Stimulated activated CD4-positive, alpha-beta T cell treated with anti-CD3 and anti-CD28 coated beads, Interleukin-1b, Interleukin-23, amount 100 ng/mL, for 1 hour (primary cell): ENCODE measurements at places on chromosomes 3 and 15.

- DNase-seq, result no peak
Measured at GRCh38 chr3:122646146-122646988, 34.3 kb upstream of the PARP14 start.

DNA sequence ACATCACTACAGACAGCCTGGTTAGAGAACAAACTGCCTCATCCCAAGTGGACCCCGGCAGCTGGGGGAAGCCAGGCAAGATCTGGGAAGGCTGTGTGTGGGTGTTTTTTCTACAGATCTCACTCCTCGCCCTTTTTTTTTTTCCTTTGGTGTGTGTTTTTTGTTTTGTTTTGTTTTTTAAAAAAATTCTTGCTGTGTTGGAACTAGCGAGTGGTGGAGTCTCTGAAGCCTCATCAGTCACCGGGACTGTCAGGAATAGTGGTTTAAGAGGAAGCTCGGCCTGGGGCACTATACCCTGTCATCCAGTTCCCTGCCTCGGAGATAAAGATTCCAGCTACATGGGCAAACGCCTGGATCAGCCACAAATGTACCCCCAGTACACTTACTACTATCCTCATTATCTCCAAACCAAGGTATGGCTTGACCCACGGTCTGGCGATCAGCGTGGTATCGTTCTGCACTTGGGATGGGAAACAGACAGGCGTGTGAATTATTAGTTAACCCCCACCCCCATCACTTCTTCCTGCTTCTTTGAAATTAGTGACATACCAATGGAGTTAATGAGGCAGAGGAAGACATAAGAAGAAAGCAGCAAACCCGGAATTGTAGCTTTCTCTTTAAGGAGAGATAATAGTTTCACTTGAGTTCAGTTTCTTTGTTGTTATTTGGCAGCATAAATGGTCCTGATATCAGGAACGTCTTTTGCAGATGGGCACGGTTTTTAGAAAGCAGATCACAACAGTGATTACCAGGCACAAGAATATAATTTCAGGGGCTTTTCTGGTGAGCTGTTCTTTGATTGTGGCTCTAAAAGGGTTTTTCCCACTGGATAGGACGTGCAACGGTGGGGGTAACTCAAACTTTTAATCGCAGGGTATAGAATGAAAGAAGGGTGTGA, 722 bp downstream of the RBMS3 start:
- DNase-seq, result no peak

GRCh38 chr15:66603301-66604179, 37.7 kb upstream of the LCTL start:
- DNase-seq, result peak; percentile 47

GRCh38 chr15:38854506-38854905, 289.9 kb upstream of the RASGRP1 start:
- DNase-seq, result no peak

- DNase-seq, result no peak
Measured at GRCh38 chr3:58001979-58002378, 6.2 kb upstream of the FLNB start.

DNA sequence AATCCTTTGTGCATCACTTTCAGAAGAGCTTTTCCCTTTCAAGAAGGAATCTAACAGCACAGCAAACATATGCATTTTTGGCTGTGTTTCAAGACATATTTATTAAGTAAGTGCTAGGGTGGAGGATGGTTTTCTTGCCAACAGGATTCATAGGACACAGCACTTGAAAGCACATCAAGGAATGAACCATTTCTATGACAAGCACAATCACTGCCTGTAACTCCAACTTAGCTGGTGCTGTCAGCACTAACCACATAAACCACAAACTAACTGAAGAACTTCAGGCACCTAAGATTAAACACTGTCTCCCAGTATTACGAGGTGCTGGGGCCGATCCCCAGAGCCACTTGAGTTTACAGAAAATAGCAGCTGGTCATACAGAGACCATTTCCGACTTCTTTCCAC, 35.4 kb upstream of the SPRED1 start:
- no peak for DNase-seq

- no peak for DNase-seq
Measured at GRCh38 chr3:191753196-191753595, 292.2 kb downstream of the PYDC2 start.

- no peak for DNase-seq
Measured at GRCh38 chr15:45212493-45212892, 24.7 kb upstream of the SHF start.

- no peak for DNase-seq
Measured at GRCh38 chr15:90001683-90002427, 731 bp downstream of the ZNF710 start.

GRCh38 chr3:192892981-192893700, 24.5 kb downstream of the MB21D2 start:
- DNase-seq, result no peak

GRCh38 chr15:95626501-95627361, 703.8 kb upstream of the NR2F2 start:
- DNase-seq, result no peak

DNA sequence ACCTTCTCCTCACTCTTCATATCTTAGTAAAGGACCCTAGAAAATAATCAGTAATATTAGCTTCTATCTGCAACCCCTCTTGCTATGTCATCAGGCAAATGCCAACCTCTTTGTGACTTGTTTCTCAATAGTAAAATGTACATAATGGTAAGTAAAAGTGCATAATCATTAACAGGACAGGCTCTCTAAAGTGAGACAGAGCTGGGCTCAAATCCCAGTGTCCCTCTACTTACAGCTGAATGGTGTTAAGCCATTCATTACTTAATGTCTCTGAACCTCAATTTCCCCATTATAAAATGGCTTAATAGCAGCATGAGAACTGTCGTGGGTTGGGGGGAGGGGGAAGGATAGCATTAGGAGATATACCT, 62.6 kb upstream of the ATP11B start:
- no peak for DNase-seq

DNA sequence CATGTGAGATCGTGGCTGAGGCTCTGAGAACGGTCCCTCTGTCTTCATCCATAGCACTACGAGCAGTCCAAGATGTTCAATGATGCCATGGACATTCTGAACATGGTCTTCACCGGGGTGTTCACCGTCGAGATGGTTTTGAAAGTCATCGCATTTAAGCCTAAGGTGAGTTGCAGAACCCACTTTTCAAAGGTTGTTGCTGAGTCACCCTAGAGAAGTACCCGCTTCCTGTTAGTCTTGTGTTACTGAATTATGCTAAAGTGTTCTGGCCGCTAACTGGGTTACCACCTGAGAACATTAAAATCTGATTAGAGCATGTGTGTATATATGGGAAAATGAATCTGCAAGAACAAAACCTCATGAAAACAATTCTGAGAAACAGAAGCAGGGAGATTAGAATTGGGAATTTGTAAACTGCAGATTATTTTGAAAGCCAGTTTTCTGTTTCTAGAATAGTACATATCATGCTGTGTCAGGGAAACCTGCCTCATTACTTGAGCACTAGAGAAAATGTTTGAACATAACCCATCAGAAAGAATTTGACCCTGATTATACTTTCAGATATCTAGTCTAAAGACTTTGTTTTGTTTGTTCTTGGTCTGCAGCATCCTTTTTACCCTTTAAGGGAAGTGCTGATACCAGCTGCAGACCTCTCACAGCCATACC, 92.6 kb downstream of the CHDH start:
- no peak for DNase-seq

DNA sequence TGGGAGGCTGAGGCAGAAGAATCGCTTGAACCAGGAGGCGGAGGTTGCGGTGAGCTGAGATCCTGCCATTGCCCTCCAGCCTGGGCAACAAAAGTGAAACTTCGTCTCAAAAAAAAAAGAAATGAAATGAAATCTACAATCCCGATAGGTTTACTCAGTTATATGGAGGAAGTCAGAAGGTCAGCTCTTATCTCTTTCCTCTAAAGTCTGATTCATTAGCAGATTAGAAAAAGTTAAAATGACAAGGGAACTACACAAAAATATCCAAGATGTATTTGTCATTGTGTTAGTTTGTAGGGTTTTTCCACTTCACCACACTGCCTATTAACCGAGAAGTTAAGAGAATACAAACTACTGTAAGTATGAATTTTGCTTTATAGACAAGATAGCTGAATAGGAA, 420.6 kb downstream of the SHQ1 start:
- no peak for DNase-seq
